Thyroid gland (tissue), 4 donors: ENCODE measurements at places on chromosomes 5 and 9. TPM values are rescaled to one million over a fixed set of nuclear protein-coding genes. Genes with fewer than 3 reads are reported as not detected.
A peak's percentile ranks its signal among the peaks of the same experiment; 100 is the strongest.

Gene CARTPT
- total RNA-seq: not detected

Gene CLIC3
- total RNA-seq: 301 TPM

Gene MTX3
- 19.6 TPM for total RNA-seq

Gene SWI5
- 49.0 TPM for total RNA-seq

Gene CDC20B
- not detected for total RNA-seq

Gene SLCO4C1
- total RNA-seq: 1.3 TPM

Gene CBY3
- 0.67 TPM for total RNA-seq

Gene TMEM215
- not detected for total RNA-seq

Gene IL11RA
- total RNA-seq: 43.8 TPM

Gene PRDM9
- not detected for total RNA-seq

Gene PROB1
- total RNA-seq: 4.2 TPM

Gene ZFP37
- total RNA-seq: 3.2 TPM

Gene IFNA2
- total RNA-seq: not detected

Gene RABGAP1
- 139 TPM for total RNA-seq

Gene PCDHA5
- total RNA-seq: 0.42 TPM

Gene SLC25A2
- 4.5 TPM for total RNA-seq

DNA sequence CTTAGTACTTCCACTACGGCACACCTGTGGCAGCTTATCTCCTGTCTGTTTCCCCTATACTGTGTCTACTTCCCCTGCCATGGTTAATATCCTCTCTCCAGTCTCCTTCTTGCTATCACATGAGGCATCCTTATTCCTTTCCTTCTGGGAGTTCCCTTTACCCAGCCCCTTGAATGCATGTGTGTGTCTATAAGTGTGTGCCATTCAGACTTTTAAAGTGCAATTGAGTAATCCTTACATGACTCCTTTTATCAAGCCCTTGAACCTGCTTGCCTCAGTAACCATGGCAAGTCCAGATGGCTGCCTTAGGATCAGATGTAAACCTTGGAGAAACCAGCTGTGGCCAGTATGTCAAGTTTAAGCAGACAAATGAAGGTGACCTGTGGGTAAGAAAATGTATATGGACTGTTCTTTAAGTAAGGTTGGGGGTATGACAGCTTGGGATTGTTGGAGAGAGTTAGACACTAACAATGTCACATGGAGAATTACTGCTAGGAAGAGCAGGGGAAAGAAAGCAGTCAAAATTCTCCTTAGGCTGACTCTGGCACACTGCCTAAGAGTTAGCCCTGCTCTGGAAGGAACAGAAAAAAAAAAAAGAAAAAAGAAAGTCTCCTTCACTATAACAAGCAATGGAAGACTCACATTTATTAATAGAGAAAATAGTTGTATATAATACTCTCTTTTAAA lies 142.1 kb downstream of the HINT1 start:
- H3K4me1 ChIP-seq: no peaks in the 10 kb centered on the region
- no peak overlapping the region for H3K4me3 ChIP-seq
- no peak overlapping the region for H3K27ac ChIP-seq
- DNase-seq: no peak
- no peaks in the 10 kb centered on the region for H3K27me3 ChIP-seq

DNA sequence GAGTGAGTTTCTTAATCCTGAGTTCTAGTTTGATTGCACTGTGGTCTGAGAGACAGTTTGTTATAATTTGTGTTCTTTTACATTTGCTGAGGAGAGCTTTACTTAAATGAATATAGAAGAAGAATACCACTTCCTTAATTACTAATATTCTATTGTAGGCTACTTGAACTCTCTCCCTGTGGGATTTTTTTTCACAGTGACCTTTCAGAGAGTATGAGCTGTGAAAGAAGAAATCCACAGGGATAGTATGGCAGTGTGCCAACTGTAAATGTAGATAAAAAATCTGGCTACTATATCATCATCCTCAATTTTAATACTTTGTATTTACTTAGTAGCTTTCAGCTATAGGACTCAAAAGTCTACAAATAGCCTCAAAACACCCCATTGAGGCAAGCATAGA lies 67.3 kb downstream of the COMMD10 start:
- no peak overlapping the region for H3K4me3 ChIP-seq
- no peaks in the 10 kb centered on the region for H3K4me1 ChIP-seq
- H3K36me3 ChIP-seq: no peaks in the 10 kb centered on the region
- no peak overlapping the region for H3K27ac ChIP-seq
- DNase-seq: no peak
- H3K27me3 ChIP-seq: no peaks in the 10 kb centered on the region

- DNase-seq: no peak
- H3K36me3 ChIP-seq: no peaks in the 10 kb centered on the region
- H3K4me1 ChIP-seq: no peaks in the 10 kb centered on the region
- H3K4me3 ChIP-seq: no peak overlapping the region
- H3K27ac ChIP-seq: no peak overlapping the region
- H3K27me3 ChIP-seq: no peaks in the 10 kb centered on the region
Measured at GRCh38 chr9:18888290-18888689, 144.7 kb downstream of the SAXO1 start.

- peak; percentile 17 for DNase-seq
- H3K27ac ChIP-seq: no peak overlapping the region
- no peaks in the 10 kb centered on the region for H3K27me3 ChIP-seq
- H3K4me3 ChIP-seq: no peak overlapping the region
Measured at GRCh38 chr5:37717613-37718431, 122.0 kb downstream of the GDNF start.

GRCh38 chr5:147188200-147189108 lies 46.4 kb upstream of the STK32A start:
- H3K4me1 ChIP-seq: peaks cover 14% of the 10 kb centered on the region
- no peaks in the 10 kb centered on the region for H3K27me3 ChIP-seq
- no peaks in the 10 kb centered on the region for H3K36me3 ChIP-seq
- no peak overlapping the region for H3K4me3 ChIP-seq
- peak; percentile 61 for DNase-seq

DNA sequence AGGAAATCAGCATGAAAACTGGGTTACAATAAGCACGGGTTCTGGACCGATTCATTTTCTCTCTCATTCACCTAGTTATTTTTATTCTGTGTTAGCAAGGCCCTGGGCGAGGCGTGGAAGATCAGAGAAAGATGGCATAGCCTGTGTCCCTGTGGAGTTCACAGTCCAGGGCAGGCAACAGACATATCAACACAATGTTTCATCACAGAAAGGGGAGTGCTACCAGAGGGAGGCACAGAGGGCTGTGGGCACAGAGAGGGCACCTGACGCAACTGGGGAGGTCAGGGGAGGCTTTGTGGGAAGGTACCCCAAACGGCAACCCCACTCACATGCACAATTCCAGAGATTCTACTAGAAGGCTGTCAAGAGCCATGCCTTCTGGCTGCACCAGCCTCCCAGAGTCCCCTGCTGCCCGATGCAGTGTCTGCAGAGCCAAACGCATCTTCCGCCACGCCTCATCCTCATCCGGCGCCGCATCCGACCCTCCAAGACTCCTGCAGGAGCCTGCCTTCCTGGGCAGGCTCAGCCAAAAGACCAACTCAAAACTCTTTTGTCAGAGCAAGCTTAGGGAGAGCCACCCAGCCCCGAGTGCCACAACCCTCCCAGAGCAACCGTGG lies 1.4 kb downstream of the FAM193B start:
- no peaks in the 10 kb centered on the region for H3K27me3 ChIP-seq
- H3K36me3 ChIP-seq: no peaks in the 10 kb centered on the region
- no peak for DNase-seq
- H3K4me3 ChIP-seq: peak overlapping the region; percentile 92

GRCh38 chr9:128316421-128316820 lies 5.8 kb downstream of the TRUB2 start:
- no peak overlapping the region for H3K27ac ChIP-seq
- H3K36me3 ChIP-seq: peaks cover 30% of the 10 kb centered on the region
- H3K4me1 ChIP-seq: peaks cover 1% of the 10 kb centered on the region
- no peak for DNase-seq

GRCh38 chr5:134464988-134465815 lies 53.5 kb upstream of the CDKN2AIPNL start:
- no peak for DNase-seq
- no peaks in the 10 kb centered on the region for H3K27me3 ChIP-seq
- H3K4me1 ChIP-seq: peaks cover 38% of the 10 kb centered on the region

DNA sequence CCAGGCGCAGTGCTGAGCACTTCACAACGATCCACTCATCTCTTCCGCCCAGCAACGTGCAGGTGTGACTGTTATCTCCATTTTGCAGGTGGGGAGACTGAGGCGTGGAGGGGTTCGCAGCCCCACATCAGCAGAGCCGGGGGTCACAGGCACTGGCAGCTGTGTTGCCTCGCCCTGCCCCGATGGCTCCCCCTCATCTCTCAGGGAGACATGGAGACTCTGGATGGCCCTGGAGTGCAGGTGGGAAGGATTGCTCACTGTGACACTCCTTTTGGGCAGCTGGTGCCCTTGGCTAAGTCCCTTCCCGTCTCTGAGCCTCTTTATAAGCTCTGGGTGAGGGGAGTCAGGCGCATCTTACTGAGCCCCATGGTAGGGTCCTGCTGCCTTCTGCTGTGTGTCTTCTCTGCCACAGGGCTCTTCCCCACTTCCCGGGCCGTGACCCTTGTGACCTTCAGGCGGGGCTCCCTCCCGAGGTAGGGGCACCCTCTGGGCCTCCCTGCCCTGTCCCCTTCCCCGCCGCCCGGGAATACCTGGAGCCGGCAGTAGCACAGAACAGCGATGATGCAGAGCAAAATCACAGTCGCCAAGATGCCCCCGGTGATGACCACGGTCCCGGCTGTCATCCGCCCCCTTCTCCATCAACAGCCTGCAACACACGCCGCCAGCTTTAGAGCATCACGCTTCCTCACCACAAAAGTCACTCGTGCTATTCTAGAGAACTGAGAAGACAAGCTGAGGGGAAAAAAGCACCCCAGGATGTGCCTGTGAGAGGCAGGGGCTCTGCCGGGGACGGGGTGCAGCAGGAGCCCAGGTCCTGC lies 29.4 kb downstream of the FAM163B start:
- H3K27me3 ChIP-seq: no peaks in the 10 kb centered on the region
- H3K27ac ChIP-seq: no peak overlapping the region
- no peak overlapping the region for H3K4me3 ChIP-seq
- peaks cover 12% of the 10 kb centered on the region for H3K4me1 ChIP-seq
- DNase-seq: no peak

DNA sequence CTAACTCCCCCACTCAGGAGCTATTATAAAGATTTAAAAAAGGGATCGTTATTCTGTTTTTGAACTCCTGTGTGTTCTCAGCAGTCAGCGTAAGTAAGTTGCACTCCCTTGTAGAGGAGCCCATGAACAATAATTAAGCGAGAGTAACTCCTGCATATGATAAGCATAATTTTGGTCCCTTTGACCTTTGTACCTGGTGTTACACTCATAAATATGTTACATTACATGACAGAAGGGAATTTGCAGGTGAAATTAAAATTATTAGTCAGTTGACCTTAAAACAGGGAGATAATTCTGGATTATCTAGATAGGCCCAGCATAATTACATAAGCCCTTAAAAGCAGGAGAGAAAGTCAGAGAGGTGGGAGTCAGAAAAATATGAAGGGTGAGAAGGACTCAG lies 197.3 kb downstream of the KCTD16 start:
- H3K4me3 ChIP-seq: no peak overlapping the region
- no peak overlapping the region for H3K27ac ChIP-seq

GRCh38 chr5:133824661-133825254 lies 143.7 kb downstream of the C5orf15 start:
- peak; percentile 60 for DNase-seq
- no peaks in the 10 kb centered on the region for H3K36me3 ChIP-seq
- H3K27ac ChIP-seq: no peak overlapping the region
- peaks cover 45% of the 10 kb centered on the region for H3K4me1 ChIP-seq
- no peak overlapping the region for H3K4me3 ChIP-seq
- no peaks in the 10 kb centered on the region for H3K27me3 ChIP-seq

DNA sequence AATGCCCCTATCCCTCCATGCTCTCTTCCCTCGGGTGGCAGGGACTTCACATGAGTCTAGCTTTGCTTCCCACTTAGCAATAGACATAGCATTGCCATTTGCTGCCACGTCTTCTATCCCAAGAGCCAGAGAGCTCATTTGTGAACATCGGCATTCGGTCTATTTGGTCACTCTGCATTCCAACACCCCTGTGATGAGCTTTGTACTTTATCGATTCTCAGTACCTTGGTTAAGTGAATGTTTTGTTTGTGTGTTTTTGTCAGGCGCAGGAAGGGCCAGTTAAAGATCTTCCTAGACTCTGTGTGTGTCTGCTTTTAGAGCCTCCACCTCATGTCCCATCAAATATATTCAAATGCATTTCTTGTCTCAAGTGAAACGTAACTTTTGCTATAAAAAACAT lies 141.7 kb downstream of the TARS1 start:
- no peaks in the 10 kb centered on the region for H3K27me3 ChIP-seq
- no peaks in the 10 kb centered on the region for H3K36me3 ChIP-seq
- H3K4me3 ChIP-seq: no peak overlapping the region
- no peaks in the 10 kb centered on the region for H3K4me1 ChIP-seq
- no peak overlapping the region for H3K27ac ChIP-seq

GRCh38 chr5:93635991-93636390 lies 53.0 kb downstream of the NR2F1 start:
- DNase-seq: no peak
- no peak overlapping the region for H3K27ac ChIP-seq
- no peaks in the 10 kb centered on the region for H3K27me3 ChIP-seq
- no peaks in the 10 kb centered on the region for H3K4me1 ChIP-seq
- H3K4me3 ChIP-seq: no peak overlapping the region

DNA sequence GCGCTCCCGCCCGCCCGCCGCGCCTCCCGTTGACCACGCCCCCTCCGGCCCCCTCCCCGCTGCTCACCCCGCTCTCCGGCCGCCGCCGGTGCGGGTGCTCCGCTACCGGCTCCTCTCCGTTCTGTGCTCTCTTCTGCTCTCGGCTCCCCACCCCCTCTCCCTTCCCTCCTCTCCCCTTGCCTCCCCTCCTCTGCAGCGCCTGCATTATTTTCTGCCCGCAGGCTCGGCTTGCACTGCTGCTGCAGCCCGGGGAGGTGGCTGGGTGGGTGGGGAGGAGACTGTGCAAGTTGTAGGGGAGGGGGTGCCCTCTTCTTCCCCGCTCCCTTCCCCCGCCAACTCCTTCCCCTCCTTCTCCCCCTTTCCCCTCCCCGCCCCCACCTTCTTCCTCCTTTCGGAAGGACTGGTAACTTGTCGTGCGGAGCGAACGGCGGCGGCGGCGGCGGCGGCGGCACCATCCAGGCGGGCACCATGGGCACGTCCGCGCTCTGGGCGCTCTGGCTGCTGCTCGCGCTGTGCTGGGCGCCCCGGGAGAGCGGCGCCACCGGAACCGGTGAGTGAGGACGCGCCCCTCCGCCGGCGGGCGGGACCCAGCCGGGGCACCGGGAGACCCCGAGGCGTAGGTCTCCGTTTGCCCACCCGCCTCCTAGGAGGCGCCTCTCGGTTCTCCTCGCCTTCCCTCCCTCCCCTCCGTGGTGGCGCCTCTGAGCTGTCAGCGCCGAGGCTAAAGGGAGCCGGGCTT lies at the start of gene VLDLR:
Gene VLDLR, plus strand, starts transcription at position 66 of the 739 bp plus-strand sequence. Its CDS starts 403 bp downstream, at position 469.
- peak within 1 kb of the TSS; percentile 89 for H3K4me3 ChIP-seq
- H3K4me1 ChIP-seq: peaks cover 32% of the 10 kb centered on the region
- H3K27me3 ChIP-seq: no peaks in the 10 kb centered on the region
- DNase-seq: peak; percentile 70
- peak within 1 kb of the TSS; percentile 92 for H3K27ac ChIP-seq

DNA sequence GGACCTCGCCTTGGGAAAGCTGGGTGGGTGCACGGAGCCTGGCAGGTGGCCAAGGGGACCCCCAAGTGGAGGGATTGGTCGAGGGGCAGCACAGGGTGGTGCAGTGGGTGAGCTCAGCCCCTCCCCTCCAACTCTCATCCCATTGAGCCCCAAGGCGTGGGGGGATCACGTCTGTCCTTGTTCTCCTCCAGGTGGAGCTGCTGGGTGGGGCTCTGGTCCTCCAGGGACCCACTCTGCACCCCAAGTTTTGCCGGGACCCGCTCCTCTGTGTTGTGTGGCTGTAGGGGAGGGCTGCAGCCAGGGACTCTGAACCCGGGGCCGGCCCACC lies 3.6 kb upstream of the FUT7 start:
- no peak overlapping the region for H3K4me3 ChIP-seq
- H3K27ac ChIP-seq: no peak overlapping the region
- DNase-seq: no peak
